Esophagus squamous epithelium (tissue), 5 donors: ENCODE measurements at places on chromosomes 12 and 14.

DNA sequence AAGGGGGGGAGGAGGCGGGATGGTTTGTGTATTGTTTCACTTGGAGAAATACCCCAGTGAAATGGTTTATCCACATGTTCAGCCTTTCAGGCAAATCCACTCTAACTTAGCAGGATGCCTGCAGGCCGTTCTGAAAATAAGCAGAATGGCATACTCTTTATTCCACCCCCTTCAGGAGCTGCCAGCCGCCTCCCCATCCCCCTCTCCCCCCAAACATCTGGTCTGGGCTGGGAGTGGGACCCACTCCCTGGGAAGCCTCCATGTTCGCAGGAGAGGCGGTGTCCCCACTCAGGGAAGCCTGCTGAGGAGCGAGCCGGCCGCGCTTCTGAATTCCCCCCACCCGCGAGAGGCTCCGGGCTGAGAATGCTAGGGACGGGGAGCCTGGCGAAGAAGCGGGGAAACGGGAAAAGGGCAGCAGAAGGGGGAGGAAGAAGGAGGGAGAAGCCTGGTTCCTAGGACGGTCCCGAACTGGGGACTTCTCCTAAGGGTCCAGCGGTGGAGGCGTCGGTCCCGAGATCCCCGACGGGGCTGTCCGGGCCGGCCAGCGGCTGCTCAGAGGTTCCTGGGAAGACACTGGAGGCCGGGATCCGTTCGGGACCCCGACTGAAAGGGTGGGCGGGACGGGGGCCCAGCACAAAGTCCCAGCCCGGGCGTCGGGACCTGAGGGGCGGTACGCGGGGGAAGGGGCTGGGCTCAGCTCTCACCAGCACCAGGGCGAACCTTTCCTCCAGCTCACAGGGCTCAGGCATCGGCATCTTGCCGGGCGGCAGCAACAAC lies 666 bp downstream of the FMNL3 start:
- no peak for DNase-seq

DNA sequence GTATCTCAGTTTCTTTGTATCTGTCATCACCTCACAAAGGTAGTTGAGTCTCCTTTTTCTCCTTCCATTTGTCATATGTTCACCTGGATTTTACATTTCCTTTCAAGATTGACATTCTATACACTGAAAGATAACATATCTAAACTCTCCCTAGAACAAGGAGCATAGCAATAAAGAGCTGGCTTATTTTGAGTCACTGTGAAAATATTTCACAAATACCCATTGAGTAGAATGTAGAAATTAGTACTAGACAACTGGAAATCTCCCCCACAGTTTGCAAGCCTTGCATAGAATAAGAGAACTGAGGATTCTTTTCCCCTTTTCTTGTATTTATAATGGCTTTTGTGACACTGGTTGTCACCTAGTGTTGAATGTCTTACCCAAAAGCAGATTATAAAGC lies 111.2 kb downstream of the KICS2 start:
- DNase-seq, result no peak

GRCh38 chr12:91098941-91099340 lies 12.4 kb downstream of the LUM start:
- no peak for DNase-seq

DNA sequence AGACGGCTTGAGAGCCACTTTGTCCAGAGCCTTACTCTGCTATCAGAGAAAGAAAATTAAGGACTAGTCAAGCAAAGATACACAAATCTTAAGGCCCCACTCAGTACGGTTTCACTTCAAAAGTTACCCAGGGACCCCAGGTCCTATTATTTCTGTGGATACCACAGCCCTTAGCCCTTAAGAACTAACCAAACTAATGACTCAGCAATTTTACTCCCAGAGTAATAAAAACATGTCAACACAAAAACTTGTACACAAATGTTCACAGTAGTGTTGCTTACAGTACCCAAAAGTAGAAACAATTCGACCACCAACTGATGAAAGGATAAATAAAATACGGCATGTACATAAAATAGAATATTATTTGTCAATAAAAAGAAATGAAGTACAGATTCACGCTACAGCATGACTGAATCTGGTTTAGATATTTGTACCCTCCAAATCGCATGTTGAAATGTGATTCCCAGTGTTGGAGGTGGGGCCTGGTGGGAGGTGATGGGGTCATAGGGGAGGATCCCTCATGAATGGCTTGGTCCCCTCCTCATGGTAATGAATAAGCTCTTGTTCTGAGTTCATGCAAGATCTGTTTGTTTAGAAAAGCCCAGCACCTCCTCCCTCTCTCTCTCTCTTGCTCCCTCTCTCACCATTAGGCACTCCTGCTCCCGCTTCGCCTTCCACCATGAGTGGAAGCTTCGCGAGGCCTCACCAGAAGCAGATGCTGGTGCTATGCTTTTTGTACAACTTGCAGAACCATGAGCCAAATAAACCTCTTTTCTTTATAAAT lies 30.5 kb downstream of the AREL1 start:
- no peak for DNase-seq

GRCh38 chr12:50066402-50066801 lies 9.0 kb downstream of the ASIC1 start:
- no peak for DNase-seq

GRCh38 chr12:24252602-24253001 lies 303.1 kb upstream of the SOX5 start:
- no peak for DNase-seq

DNA sequence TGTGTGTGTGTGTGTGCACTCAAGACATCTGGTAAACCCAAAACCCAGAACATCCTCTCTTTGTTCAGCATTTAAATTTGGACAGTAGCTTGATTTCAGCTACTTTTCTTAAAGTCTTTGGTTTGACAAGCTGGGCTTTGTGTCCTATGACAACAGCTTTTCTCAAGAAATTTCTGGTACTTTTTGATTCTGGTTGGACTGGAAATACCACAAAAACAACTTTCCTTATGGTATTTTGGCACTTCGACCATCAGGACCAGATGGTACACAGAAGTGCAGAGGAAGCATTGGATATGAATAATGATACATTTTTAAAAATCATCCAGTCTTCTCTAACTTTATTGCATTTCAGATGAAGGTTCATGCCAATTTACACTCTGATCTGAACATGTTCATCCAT lies 286.6 kb upstream of the FLRT2 start:
- DNase-seq, result no peak

- no peak for DNase-seq
Measured at GRCh38 chr12:3432868-3433267, 58.1 kb upstream of the PRMT8 start.

DNA sequence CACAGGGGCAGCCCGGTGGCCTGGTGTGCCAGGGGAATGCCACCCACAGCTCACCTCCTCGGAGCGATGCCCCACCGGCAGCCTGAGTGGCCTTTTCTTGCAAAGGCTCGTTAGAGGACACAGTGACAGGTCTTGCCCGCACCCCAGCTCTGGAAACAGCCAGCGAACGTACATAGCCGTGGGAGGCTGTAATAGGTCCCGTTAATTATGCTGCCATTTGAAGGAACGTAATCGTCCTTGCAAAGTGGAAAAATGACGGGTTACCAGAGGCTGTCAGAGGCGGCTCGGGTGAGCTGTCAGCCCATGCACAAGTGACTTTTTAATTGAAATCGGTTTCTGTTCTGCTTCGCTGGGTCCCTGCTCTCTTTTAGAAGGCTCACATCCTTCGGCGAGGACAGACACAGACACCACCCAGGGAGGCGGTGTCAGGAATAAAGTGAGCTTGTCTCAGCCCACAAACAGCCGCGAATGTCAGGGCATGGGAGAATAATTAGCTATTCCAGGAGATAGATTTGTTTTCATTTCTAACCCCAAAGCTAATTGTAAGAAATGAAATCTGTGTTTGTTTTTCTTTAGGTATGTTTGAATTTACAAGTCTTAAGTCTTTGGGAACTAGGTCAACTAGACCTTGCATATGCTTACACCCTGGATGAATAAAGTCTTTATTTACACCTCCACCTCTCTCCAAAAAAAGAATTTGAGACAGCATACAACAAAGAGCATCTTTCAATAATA lies 77.2 kb upstream of the RFLNA start:
- no peak for DNase-seq

- DNase-seq, result no peak
Measured at GRCh38 chr12:79252358-79253075, 387.9 kb downstream of the SYT1 start.

- no peak for DNase-seq
Measured at GRCh38 chr12:31470459-31470858, 120.5 kb downstream of the DENND5B start.

- no peak for DNase-seq
Measured at GRCh38 chr12:81627336-81628189, 131.6 kb downstream of the PPFIA2 start.

- no peak for DNase-seq
Measured at GRCh38 chr12:116266631-116267349, 10.7 kb downstream of the MED13L start.

DNA sequence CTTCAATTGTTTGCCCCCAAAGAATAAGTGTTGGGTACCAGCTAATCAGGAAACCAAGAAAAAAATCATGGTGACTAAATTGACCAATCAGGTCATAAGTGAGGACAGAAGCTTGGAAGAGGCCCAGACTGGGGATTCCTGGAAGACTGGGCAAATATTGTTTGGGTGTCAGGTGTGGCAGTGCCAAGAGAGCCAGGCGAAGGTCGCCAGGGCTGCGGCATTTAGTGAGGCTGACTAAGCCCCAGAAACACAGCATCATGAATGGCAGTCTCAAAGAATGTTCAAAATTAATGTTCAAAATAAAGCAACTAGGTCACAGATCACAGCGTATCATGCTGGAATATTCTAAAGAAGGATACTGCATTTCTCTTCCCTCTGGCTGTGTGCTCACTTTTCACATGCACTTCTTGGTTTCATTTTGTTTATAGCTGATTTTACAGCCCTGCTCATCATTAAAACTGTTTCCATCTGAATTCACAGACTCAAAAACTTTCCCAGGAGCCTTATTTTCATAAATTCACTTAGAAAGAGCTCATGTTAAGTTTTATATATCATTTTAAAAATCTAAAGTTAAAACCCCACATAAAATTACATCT lies 85.3 kb upstream of the OVCH1 start:
- no peak for DNase-seq

DNA sequence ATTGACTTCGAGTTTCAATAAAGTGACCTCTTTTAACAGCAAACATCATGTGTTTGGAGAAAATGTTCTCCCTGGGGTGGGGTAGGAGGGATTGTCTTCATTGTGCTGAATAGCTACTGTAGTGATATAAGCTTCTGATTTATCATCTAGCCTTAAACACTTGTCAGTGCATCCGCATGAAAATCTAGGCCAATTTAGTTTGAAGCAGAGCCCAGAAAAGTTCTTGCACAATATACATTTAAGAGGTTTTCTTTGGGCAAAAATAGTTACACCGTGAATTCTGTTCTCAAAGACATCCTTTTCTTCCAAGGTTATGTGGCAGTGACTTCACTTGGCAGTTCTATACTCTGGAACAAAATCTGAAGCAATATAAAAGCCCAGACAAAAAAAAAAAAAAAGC lies 136.0 kb upstream of the IFNG-AS1 start:
- no peak for DNase-seq

- DNase-seq, result no peak
Measured at GRCh38 chr12:78931466-78931990, 67.0 kb downstream of the SYT1 start.

GRCh38 chr14:92460541-92460915 lies 53.1 kb upstream of the RIN3 start:
- DNase-seq, result no peak

DNA sequence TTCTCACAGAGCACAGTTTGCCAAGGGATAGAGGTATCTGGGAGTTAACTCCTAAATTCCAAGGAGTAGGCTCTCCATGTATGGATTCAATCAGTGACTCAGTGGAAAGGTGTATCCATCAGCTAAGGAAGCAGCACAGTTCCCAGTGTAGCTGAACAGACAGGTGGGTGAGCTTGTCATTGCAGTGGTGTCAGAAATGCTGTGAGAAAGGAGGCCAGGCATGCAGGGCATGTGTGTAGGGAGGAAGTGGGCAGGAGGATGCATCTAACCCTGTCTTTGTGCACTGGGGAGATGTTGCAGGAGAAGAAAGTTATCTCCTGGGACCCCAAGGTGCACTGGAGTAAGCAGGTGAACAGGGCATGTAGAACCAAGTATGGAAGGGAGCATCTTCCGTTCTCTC lies 539.0 kb downstream of the VRK1 start:
- DNase-seq, result no peak

DNA sequence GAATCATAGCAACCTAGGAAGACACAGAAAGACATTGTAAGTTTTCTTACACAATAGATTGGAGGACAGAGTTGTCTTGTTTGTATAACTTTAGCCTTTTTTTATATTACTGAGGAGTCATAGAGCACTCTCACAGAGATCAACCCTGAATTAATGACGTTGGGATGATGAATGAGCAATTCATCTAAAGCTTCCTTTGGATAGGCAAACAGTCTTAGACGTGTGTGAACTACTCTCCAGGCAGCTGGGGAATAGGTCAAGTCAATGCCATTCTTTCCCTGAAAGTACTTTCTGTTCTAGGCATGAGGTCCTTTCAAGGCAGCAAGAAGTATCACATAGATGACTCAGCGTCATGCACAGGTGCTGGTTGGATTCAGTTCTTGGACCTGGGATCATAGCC lies 369.1 kb upstream of the NOVA1 start:
- no peak for DNase-seq

GRCh38 chr14:67311868-67312267 lies 47.7 kb downstream of the ATP6V1D start:
- DNase-seq, result no peak

DNA sequence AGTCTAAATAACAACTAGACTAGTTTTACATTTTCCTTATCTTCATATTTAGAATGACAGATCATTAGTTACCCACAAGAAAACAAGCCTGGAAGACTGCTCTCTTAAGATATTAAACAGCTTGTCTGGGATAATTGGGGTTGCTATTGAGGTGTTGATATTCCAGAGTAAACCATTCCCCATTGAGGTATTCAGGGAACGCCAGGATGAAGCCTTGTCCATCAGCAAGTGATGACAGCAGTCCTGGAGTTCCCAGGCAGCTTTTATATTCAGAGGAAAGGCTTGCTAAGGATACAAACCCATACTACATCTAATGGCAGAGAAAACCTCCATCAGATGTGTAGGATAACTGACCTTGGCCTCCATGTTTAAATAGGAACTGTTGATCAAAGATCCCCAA lies 168.4 kb downstream of the MSRB3 start:
- no peak for DNase-seq

- no peak for DNase-seq
Measured at GRCh38 chr12:25058658-25059058, 109.8 kb upstream of the BCAT1 start.

DNA sequence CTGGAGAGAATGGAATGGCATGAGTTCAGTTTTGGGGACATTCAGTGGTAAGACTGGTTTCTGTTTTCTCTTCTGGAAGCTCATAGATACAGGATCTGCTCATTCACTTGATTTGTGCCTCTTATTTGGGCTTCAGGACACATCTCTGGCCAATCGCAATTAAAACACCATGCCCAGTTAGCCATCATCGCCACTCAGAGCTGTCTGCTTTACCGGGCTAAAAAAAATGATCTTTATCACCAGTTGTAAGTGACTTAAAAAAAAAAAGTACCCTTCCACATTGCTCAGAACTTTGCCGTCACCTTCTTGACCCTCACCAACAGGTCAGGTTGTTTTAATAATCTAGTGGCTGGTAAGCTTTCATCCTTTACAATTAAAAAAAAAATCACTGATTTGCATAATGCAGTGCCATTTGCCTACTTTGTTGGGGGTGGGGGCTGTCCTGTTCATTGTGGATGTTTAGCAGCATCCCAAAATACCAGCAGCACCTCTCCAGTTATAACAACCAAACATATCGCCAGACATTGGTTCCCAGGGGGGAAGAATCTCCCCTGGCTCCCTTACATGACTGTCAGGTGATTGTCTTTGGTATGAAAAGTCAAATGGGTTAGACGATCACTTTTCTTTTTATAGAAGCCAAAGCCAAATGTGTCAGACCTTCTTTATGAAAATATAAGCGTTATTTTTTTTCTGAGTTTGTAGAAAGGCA lies 150.1 kb downstream of the PRKCH start:
- no peak for DNase-seq

GRCh38 chr14:96277890-96278289 lies 21.9 kb downstream of the BDKRB1 start:
- no peak for DNase-seq
